Fibroblast of gingiva (primary cell): ENCODE measurements at places on chromosomes 12 and 14.

DNA sequence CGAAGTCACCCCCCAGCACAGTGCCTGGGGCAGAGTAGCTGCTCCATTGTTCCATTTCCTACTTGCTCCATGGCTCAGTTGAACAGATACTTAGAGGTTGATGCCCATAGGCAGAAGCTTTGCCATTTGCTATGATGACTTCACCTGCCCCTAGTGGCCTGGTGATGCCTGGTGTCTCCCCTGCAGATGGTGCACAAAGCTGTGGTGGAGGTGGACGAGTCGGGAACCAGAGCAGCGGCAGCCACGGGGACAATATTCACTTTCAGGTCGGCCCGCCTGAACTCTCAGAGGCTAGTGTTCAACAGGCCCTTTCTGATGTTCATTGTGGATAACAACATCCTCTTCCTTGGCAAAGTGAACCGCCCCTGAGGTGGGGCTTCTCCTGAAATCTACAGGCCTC, 10.6 kb downstream of the SERPINA5 start:
- DNase-seq: no peak

- DNase-seq: no peak
Observed at GRCh38 chr12:23887055-23887835, 62.2 kb downstream of the SOX5 start.

DNA sequence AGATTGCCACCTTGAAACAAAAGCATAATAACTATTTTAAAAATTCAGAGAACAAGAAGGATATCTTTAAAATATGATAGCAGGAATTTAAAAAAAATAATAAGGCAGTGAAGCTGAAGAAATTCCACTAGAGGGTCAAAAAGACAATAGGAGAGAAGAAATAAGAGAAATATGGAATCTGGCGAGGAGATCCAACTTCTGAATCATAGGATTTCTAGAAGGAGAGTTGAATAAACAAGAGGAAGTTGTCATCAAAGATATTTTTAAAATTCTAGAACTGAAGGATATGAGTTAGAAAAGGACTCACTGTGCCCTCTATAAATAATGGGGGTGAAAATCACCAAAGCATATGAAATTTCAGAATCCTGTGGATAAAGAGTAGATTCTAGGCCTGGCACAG, 26.8 kb upstream of the TOMM20L start:
- no peak for DNase-seq

DNA sequence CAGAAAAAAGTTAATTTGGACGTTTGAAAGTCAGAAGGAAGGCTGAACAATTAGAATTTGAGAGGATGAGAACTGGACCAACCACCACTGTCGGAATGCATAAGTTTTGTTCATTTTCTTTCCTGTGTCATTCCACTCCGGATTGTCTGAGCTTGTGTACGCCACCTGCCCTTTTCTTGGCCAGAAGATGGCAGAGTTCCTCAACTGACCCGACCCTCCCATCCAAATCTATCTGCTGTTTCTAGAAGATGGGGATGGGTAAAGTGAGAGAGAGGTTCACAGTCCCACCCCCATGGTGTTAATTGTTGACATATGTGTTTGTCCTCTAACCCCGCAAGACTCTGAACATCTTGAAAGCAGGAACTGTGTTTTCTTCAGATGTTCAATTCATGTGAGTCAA, 388.0 kb downstream of the VRK1 start:
- no peak for DNase-seq

DNA sequence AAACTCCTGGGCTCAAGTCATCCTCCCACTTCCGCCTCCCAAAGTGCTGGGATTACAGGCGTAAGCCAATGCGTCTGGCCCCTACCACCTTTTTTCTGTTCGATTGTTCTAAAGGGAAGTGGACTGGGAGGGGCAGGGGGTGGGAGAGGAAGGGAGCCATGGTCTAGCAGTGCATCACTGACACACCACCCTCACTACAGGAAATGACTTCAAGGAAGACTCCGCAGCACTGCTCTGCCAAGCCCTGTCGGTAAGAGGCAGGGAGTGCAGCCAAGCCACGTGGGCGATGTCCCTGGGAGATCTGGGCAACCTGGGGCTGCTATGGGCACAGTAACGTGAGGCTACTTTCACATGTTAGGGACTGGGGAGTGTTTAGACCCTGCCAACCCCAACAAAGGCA, 18.0 kb downstream of the LRRC74A start:
- no peak for DNase-seq

DNA sequence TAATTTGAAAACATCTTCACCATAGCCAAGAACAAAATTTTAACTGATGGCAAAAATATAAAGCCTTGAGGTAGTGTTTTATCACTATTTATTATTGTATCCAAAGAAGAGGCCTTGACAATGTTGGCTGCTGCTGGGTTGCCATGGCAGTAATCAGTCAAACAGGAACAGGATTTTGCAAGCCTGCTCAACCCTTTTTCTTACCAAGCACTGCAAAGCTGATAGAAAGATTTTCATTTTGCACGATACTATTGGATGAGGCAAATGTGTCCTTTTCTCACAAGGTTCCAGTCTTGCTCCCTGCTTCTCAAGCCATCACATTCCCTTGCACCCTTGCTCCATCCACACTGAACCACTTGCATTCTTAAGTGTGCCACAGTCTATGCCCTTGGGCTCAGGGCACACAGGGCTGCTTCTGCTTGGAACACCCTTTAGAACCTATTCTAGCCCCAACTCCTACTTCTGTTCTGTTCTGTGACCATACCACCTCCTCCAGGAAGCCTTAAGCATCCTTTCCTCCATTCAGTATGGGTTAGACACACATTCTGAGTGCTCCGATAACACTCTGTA, 76.5 kb upstream of the AMIGO2 start:
- DNase-seq: peak; percentile 42

DNA sequence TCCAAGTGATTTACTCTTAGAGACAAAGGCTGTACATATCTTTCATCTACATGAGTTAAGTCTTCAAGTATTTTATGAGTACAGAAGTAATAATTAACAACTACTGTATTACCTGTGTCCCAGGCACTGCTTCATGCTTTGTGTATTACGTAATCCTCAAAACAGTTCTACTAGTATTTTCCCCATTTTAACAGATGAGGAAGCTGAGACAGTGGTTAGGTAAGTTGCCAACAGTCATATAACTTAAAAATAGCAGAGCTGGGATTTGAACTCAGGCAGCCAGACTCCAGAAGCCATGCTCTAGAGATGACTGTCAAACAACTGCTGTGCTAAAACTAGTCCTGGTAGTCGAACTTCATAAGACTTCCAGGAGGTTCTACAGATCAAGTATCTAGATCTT, 10.7 kb downstream of the TRMT5 start:
- DNase-seq: no peak

- DNase-seq: peak; percentile 8
Observed at GRCh38 chr12:76558684-76559399, 729 bp downstream of the OSBPL8 start.

DNA sequence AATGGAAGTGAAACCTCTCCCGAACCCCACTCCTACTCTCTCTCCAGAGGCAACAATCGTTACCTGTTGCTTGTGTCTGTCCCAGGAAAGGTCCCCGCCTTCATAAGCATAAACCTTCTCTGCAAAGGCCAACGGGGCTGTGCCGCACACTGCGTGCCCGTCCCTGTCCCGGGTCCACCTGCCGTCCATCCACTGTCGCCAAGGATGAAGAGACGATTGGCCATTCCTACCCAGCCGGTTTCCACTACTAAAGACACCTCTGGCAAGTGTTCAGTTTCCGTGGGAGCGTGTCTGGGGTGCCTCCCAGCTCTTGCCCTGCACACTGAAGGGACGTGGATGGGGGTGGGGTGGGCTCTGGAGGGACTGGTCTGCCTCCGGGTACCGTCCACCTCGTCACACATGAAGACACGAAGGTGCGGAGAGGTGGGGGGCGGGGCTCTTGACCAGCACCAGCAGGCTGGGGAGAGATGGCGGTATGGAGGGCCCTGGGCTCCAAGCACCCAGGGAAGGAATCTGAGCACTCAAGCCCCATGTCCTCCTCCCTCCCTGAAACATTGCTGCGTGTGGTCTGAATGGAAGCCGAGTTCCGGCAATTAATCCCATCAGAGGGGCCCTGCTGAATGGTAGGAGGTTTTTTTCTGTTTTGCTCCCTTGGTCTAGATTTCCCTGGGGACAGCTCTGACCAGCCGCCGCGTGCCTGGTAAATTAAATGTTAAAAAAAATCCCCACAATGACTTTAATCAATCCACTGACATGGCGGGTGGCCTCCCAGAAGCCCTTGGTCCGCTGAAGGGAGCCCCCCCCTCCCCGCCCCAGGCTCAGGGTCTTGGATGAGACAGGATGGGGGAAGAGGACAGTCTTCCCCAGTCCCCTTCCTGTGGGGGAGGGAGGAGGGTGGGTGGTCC, 4.1 kb upstream of the KIF26A start:
- DNase-seq: no peak

GRCh38 chr12:58980768-58981167, 60.5 kb upstream of the LRIG3 start:
- no peak for DNase-seq

- DNase-seq: no peak
Observed at GRCh38 chr12:132454193-132454932, 35.6 kb upstream of the FBRSL1 start.

GRCh38 chr12:90970471-90970870, 15.5 kb upstream of the CCER1 start:
- no peak for DNase-seq

GRCh38 chr14:81324011-81324410, 76.1 kb downstream of the STON2 start:
- DNase-seq: no peak

DNA sequence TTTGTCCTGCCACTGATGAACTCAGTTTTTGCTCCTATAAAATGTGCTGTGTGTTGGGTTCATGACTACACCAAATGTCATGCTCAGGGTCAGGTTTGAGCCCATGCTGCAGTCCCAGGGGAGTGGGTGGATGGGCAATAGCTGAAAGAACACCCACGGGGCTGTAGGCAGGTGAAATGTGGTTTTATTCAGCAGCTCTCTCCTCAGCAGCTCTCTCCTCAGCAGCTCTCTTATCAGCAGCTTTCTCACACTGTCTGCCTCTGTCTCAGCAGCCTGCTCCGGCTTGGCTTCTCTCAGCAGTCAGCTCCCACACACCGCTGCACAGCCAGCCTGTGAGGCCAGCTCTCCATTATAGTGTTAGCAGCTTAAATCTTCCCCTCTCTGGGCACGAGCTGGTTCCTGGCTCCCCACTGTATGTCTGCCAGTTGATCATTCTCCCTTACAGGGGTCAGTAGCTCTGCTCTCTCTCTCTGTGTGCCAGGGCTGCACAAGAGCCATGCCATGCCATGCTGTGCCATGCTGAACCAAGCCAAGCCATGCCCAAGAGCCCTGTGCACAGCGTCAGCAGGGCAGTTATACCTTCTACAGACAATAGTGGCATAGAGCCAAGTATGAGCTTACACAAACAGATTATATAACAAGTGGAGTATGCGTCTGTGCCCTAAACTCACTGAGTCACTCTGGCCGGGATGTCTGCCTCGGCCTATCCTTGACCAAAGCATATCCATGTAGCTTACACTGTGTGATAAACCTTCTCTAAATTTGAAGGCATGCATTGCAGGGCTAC, 303.3 kb upstream of the TMPO start:
- no peak for DNase-seq

DNA sequence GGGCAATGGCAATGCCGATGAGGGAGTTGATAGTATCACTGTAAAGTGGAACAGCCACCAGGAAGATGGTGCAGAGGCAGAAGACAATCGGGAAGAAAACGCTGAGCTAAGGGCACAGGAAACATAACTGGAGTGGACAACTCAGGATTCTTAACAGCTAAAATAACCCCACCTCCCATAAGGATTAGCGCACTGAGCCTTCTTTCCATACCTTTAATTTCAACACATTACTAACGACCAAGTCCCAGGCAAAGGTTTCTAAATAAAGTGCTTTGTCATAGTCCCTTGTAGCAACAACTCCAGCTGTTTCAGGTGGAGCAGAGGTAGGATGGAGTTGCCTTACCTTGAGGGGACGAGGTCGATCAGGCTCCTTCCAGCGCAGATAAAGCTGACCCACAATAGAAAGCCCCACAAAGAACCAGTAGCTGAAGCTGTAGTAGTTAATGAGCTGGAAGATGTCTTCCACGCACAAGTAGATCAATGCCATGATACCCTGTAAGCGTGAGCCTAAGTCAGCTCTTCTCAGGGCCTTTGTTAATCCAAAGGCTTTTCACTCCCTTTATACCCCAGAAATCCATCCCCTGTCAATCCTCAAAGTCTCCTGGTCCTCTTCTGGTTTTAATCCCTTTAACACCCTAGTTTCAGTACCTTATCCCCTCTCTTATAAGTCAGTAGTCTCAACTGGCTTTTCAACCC, 7.7 kb downstream of the OXA1L start:
- DNase-seq: no peak

DNA sequence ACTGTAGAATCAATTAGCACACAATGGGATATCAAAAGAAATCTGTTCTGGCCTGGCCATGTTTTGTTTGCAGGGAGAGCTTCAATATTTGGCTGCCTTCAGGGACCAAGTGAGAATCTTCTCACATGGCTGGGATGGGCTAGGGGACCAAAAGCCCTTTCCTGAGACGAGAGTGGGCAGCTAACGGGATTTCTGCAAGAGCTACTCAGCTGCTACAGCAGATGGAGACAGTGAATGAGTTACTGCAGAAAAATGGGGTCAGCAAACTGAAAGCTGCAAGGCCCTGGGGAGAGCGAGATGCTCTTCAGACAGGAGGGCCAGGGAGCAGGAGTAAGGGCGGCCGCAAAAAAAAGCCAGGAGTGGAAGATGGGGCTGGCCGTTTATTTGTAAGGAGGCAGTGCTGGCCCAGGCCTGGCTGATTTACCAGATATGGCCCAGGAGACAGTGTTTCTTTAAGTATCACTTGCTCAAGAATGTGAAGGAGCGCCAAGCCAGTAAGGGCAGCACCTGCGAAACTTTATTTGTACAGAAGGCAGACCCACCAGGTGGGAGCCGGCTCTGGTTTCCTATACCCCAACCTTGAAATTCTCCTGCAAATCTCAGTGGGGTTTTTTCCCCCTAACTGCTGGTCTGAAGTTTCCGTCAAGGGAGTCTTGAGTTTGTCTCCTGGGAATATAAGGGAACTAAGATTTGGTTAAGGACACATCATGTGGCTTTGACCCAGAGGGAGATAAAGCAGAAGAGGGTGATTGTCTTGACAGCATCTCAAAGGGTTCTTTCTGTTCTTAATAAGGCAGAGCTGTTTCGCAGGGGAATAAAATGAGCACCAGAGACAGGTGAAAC, 57.8 kb downstream of the SSH1 start:
- DNase-seq: no peak

GRCh38 chr14:62665286-62665685, 380.0 kb downstream of the KCNH5 start:
- no peak for DNase-seq

- no peak for DNase-seq
Observed at GRCh38 chr12:52364901-52365489, 2.3 kb downstream of the KRT85 start.

- no peak for DNase-seq
Observed at GRCh38 chr14:103231376-103232019, 102.5 kb upstream of the EIF5 start.

DNA sequence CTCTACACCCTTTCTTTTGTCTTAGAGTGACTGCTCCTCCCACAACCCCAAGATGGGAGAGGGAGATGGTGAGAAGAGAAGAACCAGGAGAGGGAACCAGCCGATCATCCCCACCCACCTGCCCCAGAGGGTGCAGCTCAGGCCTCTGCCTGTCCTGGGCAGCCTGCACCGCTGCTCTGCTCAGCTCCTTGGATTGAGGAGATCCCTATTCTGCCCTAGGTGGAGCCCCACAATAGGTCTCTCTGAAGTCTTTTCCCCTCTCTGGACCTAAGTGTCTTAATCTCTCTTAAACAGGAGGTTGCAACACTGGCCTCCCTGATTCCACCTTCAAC, 2.2 kb downstream of the ANKRD33 start:
- no peak for DNase-seq

GRCh38 chr14:100644383-100644782, 57.2 kb upstream of the BEGAIN start:
- DNase-seq: no peak
